ENCODE measurements at places on chromosomes 3 and 15.

GRCh38 chr3:135929670-135930069 is 35.9 kb upstream of the PPP2R3A start:
- no peak for DNase-seq

DNA sequence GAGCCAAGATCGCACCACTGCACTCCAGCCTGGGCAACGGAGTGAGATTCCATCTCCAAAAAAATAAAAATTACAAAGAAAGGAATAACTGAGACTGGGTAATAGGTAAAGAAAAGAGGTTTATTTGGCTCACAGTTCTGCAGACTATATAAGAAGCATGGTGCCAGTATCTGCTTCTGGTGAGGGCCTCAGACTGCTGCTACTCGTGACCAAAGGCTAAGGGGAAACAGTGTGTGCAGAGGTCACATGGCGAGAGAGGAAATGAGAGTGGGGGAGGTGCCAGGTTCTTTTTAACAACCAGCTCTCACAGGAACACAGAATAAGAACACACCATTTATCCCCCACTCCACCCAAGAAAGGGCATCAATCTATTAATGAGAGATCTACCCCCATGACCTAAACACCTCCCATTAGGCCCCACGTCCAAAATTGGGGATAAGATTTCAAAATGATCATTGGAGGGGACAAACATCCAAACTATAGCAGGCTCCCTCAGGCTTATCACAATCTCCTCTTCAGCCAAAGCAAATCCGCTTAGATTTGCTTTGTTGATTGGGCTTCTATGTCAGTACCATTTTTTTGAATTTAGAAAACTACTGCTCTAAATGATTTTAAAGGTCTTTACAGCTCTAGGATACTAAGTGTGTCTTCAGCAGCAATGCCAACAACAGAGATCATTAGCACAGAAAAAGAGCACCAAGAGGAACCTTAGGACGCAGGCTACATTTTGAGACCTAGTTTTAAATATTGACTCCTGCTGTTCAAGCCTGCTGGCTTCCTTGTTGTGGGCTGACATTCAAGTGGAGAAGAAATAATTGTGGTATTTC is 84.2 kb upstream of the TBL1XR1 start:
- no peak for DNase-seq

DNA sequence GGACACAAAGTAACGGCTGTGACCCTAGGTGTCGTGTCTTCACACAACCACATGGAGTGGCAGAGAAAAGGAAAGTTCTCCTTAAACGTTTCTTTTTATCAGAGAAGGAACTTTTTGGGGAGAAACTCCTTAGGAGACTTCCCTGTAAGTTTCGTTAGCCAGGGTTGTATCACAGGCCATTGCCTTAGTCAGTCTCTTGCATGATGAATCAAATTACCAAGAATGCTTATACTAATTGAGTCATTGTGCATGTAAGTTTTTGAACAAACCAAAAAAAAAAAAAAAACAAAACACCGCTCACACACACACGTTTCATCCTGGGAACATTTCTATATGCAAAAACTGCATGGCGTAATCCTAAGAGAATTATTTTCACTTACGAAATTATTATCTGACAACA is 150.4 kb upstream of the SATB1 start:
- no peak for DNase-seq

GRCh38 chr3:9028134-9028533 is 64.9 kb upstream of the RAD18 start:
- DNase-seq: peak; percentile 83

DNA sequence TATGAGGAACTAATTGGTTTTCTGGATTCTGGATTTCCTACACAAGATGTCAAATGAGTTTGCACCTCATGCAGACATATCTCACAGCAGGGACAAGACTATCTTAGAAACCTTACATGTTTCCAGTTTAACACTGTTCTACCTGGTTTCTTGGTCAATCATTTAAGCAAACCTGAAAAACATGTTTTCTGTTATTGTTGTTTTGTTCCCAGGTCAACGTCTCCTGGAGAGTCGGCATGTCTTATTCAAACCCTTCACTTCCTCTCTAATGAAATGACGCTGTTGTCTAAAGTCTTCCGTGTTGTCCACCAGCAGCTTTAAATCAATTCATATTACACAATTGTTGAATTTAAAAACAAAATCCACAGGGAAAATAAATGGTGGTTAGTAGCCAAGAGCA is 150.9 kb downstream of the CNTN3 start:
- DNase-seq: no peak

- DNase-seq: no peak
Measured at GRCh38 chr3:64039332-64039731, 16.0 kb upstream of the PSMD6 start.

DNA sequence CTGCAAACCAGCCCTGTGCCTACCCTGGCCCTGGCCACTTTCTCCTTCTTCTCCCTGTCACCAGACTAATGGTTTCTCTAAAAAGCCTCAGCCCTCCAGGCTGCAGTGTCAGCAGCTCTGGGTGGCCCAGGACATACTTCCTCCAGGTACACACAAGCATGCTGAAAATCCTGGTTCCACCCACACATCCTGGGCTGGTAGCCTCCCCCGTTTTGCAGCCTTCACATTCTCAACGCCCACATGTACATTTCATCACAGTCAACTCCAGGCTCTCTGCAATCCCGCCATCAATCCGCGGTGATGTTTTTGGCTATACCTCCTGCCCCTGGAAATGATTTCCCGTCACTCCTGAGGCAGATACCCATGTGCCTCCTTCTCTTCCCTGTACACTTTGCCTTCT is 59.4 kb downstream of the MAGEF1 start:
- no peak for DNase-seq

- DNase-seq: no peak
Measured at GRCh38 chr3:194306109-194306686, 44.9 kb downstream of the CPN2 start.

GRCh38 chr3:98573181-98573728 is 20.2 kb downstream of the CPOX start:
- no peak for DNase-seq

DNA sequence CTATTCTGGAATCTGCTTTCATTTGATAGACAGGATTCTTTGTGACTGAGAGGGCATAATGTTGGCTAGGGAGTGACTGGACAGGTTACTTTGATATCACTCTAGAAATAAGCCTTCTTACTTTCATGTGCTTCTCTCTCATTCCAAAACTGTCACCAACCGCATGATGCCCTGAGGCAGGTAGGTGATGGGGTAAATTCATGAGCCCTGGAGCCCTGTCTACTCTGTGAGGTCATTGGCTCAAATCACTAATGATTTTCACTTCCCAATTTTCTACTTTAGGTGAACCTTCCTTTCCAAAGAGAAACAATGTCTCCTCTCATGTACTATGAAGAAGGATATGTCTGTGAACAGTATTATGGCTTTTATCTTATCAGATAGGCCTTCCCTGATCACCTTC is 596.7 kb downstream of the TUSC7 start:
- no peak for DNase-seq

DNA sequence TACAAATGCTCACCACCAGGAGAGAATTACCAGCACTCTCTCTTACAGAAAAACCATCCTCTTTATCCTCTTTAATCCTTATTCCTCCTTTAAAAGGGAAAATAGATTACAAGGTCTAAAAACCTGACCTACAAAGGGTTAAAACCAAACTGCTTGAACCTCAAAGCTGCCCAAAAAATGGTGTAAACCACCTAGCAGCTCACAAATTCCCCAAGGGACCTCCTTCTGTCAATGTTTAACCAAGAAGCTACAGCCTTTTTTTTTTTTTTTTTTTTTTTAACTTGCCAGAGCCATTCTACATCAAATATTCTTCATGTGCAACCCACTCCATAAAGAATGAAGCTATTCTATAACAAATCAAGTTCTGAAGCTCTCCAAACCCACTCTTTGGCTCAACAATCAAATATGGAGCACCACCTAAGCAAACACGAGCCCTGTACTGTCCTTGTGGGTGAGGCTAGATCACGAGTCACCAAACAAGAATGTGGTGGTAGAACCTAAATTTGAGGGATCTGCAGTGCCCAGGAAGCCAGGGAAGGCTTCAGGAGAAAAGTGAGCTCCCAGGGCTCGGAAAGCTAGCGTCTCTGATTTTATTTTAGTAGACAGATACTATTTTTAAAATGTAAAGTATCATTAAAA is 20.1 kb downstream of the OSBPL10 start:
- DNase-seq: no peak

GRCh38 chr3:141261472-141262307 is 30.1 kb downstream of the PXYLP1 start:
- no peak for DNase-seq

Data from coronary artery (tissue), 2 donors.